ENCODE measurements at places on chromosomes 6 and 20.

DNA sequence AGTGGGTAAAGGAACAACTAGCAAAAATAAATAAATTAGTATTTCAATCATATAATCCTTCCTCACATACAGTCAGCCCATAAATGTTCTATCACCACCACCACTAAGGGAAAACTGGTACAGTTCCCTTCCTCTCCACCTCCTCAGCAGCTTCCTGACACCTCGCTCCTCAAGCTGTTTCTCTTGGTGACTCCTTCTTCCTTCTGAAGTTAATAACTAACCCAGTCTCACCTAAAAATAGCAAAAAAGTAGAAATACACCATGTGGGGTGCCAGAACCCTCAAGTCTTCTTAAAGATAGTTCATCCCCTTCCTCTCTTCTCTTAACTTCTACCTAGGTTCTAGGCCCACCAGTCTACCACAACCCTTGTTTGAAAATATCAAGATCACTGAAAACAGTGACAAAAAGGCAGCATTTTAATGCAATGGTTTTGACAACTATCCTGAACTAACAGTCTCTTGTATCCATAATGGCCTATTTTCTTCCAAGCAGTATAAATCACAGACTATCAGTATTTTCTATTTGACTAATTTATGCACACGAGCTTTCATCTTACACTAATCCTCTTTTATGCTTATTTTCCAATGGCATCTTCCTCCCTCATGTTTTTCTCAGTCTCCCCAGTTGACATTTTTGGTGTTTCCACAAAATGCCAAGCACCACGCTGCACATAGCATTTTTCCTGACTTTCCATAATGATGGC, 85.5 kb downstream of the KHDC1L start:
- DNase-seq: no peak

DNA sequence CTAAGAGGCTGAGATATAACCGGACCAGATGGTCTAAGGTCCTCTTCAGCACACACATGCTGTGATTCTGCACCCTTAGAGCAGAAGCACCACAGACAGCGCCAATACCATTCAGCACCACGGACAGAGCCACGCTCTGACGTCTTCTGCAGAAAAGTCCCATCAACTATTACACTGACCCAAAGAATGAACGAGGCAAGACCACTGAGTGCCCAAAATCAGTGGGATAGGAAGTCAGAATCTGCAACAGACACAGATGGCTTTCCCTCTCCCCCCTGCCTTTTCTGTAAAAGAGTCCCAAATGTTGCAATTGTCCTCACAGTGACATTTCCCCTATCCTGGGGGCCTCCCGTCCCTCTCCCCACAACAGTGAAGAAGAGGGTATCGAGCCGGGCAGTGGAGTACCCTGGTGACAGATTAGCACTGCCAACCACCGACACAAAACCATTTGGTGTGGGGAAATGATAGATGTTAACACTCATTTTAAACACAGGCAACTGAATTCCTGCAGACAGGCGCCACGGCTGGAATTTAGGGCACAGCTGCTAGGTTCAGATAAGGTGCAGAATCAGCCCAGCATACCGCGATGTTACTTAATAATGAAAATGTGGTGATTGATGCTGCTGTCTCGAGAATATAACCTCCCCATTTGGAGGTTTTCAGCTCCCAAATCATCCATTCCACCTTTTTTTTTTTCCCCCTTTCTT, 66.6 kb upstream of the CTNNBL1 start:
- no peak for DNase-seq

DNA sequence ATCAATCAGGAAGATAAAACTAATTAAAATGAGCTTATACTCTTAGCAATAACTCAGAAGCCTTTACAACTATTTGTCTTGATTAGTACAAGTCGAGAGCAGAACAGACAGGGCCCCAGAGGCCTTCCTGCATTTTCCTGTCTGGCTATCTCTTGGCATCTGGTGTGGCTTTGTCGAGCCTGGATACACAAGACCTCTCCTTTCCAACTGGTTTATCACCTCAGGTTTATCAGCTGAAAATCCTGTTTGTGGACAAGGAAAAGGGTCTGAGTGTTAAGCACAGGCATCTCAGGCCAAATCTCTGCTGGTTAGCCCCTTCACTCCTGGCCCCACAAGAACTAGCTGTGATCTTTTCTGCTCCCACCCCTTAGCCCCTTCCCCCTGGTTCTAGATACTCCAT, 32.6 kb downstream of the BAK1 start:
- no peak for DNase-seq

DNA sequence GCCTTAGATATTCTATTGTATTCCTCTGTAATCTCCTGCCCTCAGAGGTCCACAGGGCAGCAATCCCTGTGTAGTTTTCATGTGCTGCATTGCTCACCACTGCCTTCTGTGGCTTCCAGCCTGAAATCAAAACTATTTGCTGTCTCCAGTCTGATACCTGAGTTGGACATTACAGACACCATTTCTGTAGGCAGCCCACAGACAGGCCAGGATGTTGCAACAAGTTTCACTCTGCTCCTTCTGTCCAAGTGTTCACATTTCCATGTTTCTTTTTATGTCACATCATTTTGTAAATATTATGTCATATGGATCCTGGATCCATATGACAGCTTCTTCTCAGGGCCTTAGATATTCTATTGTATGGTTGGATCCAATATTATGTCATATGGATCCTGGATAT, 21.7 kb downstream of the ECI2 start:
- no peak for DNase-seq

All from activated effector memory CD4-positive, alpha-beta T cell treated with Interleukin-2 at 50 U/mL for 16 hours (primary cell).